ENCODE measurements at places on chromosomes 13 and 19. TPM values are rescaled to one million over a fixed set of nuclear protein-coding genes. Genes with fewer than 3 reads are reported as not detected.

Gene CCL25
- total RNA-seq, result not detected

Gene F7
- under 0.01 TPM for total RNA-seq

Gene CEACAM4
- not detected for total RNA-seq

Gene DKKL1
- 0.44 TPM for total RNA-seq

Gene ELANE
- not detected for total RNA-seq

Gene C3
- 42.7 TPM for total RNA-seq

Gene NLRP7
- under 0.01 TPM for total RNA-seq

Gene LGALS7
- not detected for total RNA-seq

Gene OR4F17
- total RNA-seq, result not detected

Gene CILP2
- total RNA-seq, result under 0.01 TPM

Gene CARD8
- 20.4 TPM for total RNA-seq

Gene MYBPC2
- total RNA-seq, result not detected

Gene PCP2
- not detected for total RNA-seq

Gene MAB21L1
- total RNA-seq, result 2.6 TPM

Gene PRR22
- total RNA-seq, result 0.44 TPM

Gene GPC5
- not detected for total RNA-seq

Gene PGLYRP2
- total RNA-seq, result not detected

Gene PCDH9
- total RNA-seq, result 2.5 TPM

Gene NCR1
- not detected for total RNA-seq

Gene OR7C1
- total RNA-seq, result not detected

Gene SLC7A10
- not detected for total RNA-seq

Gene C19orf85
- total RNA-seq, result not detected

Gene ZNF302
- total RNA-seq, result 14.1 TPM

Gene KIR2DL1
- not detected for total RNA-seq

Gene ZNF578
- 7.0 TPM for total RNA-seq

Gene ZNF429
- 9.6 TPM for total RNA-seq

Gene CRX
- not detected for total RNA-seq

Gene ZNF784
- 4.8 TPM for total RNA-seq

Gene SIGLEC6
- not detected for total RNA-seq

Gene PALM3
- total RNA-seq, result 0.99 TPM

Gene SERPINE3
- not detected for total RNA-seq

Gene APC2
- total RNA-seq, result 0.83 TPM

Gene ITGBL1
- total RNA-seq, result 70.7 TPM

Gene CBY2
- total RNA-seq, result not detected

Gene ZNF835
- total RNA-seq, result 1.2 TPM

Gene TMEM86B
- 2.3 TPM for total RNA-seq

Gene PLIN5
- total RNA-seq, result not detected

Gene EPS8L1
- 0.99 TPM for total RNA-seq

Gene RNF225
- 0.66 TPM for total RNA-seq

Gene CACNG8
- total RNA-seq, result 0.50 TPM

Gene SLC1A5
- 126 TPM for total RNA-seq

Gene MEIOSIN
- not detected for total RNA-seq

Gene IL12RB1
- total RNA-seq, result 0.33 TPM

Gene CRB3
- total RNA-seq, result not detected
